ENCODE measurements at places on chromosomes 3 and 15.

GRCh38 chr3:72630327-72630968 is 217.8 kb downstream of the SHQ1 start:
- no peak for DNase-seq

GRCh38 chr3:139111392-139112229 is 66.9 kb upstream of the PRR23C start:
- peak; percentile 6 for DNase-seq

GRCh38 chr15:61196156-61196555 is 32.9 kb downstream of the RORA start:
- no peak for DNase-seq

DNA sequence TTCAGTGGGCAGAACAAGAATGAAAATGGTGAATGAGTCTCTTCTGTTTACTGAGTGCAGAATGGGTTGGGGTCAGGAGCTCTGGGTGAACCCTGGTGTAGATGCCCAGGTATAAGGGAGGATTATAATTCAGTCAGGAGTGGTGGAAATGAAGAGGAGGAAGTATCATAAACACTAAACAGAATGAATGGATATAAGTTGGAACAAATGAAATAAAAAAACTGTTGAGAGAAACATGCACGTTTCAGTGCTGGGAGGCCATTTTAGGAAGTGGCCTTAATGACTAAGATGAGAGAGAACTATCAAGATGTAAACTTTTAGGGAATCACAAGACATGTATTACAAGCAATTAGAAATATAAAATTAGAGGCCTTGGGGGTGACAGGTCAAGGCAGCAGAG is 32.8 kb upstream of the LEKR1 start:
- no peak for DNase-seq

DNA sequence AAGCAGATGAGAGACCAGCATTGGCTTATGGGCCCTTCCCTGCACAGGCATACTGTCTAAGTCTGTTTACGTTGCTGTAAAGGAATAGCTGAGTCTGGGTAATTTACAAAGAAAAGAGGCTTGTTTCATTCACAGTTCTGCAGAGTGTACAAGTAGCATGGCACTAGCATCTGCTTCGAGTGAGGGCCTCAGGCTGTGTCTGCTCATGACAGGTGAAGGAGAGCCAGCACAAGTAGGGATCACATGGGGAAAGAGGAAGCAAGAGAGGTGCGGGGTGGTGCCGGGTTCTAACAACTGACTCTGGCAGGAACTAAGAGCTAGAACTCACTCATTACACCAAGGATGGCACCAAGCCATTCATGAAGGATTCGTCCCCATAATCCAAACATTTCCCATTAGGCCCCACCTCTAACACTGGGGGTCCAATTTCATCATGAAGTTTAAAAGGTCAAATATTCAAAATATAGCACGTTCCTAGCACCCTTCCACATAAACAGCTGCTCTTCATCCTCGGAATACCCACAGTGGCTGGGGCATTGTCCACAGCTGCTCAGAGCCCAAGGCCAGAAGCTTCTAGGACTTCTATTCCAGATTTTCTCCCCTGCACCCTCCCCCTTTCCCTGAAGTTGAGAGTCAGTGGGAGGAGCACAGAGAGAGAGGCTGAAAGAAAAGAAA is 5.6 kb downstream of the RTP3 start:
- DNase-seq: no peak

All from NCI-H748 treated with DMSO at 0.1 percent for 48 hours (cell line).